ENCODE measurements at places on chromosomes 13 and 19. TPM values are rescaled to one million over a fixed set of nuclear protein-coding genes. Genes with fewer than 3 reads are reported as not detected.

GRCh38 chr13:51614350-51614786 is 30.1 kb downstream of the WDFY2 start:
- DNase-seq = peak; percentile 78
- H3K36me3 ChIP-seq = no peaks in the 10 kb centered on the region
- peak overlapping the region; percentile 74 for H3K4me3 ChIP-seq

- no peaks in the 10 kb centered on the region for H3K27me3 ChIP-seq
- peak overlapping the region; percentile 87 for H3K27ac ChIP-seq
- peak; percentile 55 for DNase-seq
- peak overlapping the region; percentile 70 for H3K4me3 ChIP-seq
- H3K4me1 ChIP-seq = peaks cover 67% of the 10 kb centered on the region
These were observed 6.4 kb downstream of the KLF16 start for GRCh38 chr19:1856698-1857603.

SIGLEC8 gene
- not detected for total RNA-seq

DNA sequence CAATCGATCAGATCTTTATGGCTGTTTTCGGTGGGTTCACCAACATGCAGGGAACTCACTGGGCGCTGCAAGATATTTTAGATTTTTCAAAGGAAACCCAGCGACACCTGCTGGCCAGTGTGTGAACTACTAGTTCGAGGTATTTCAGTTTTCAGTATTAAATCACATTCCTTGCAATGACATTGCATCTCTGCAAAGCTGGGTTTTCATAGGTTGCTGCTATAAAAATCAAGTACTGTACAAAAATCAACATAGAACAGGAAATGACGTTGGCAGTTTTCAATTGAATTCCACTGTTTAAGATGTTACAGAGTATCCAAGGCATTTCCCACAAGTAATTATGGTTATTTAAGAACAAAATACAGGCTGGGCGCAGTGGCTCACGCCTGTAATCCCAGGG is 17.6 kb downstream of the LIG1 start:
- DNase-seq = peak; percentile 79
- peaks cover 49% of the 10 kb centered on the region for H3K36me3 ChIP-seq
- no peak overlapping the region for H3K27ac ChIP-seq

GRCh38 chr19:5030136-5030820 is 61.4 kb downstream of the KDM4B start:
- no peak overlapping the region for H3K27ac ChIP-seq
- DNase-seq = no peak
- H3K4me1 ChIP-seq = peaks cover 2% of the 10 kb centered on the region

DNA sequence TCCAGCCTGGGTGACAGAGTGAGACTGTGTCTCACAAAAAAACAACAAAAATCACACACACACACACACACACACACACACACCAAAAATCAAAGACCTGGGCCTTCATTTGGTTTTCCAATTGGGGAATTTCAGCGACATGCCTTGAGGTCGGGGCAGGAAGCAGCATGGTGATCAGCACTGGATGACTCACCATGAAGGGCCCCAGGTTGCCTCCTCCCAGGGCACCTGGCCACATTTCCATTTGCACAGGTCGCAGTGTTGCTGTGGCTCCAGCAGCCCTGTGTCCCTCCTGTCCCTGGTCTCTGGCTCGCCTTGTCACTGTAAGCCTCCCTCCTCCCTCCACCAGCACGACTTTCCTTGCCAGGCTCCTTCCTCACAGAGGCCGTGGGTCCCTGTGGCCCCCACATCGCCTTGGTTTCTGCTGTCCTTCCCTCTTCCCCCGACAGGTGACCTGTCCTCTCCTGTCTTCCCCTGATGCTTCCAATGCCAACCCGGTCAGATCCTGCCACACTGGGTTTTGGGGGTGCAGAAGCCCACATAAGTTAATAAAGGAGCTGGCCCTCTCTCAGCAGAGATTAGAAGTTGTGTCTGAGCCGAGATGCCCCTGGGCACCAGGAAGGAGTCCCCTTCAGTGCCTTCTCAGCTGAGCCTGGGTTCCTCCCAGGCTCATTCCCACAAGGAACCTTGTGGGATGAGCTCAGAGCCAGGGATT is 66.7 kb downstream of the GPR12 start:
- H3K4me1 ChIP-seq = peaks cover 4% of the 10 kb centered on the region
- no peak for DNase-seq
- H3K36me3 ChIP-seq = no peaks in the 10 kb centered on the region
- H3K27me3 ChIP-seq = no peaks in the 10 kb centered on the region
- no peak overlapping the region for H3K27ac ChIP-seq

SYNGR4 gene
- total RNA-seq = 0.52 TPM

LYPD3 gene
- total RNA-seq = 1.6 TPM

DNA sequence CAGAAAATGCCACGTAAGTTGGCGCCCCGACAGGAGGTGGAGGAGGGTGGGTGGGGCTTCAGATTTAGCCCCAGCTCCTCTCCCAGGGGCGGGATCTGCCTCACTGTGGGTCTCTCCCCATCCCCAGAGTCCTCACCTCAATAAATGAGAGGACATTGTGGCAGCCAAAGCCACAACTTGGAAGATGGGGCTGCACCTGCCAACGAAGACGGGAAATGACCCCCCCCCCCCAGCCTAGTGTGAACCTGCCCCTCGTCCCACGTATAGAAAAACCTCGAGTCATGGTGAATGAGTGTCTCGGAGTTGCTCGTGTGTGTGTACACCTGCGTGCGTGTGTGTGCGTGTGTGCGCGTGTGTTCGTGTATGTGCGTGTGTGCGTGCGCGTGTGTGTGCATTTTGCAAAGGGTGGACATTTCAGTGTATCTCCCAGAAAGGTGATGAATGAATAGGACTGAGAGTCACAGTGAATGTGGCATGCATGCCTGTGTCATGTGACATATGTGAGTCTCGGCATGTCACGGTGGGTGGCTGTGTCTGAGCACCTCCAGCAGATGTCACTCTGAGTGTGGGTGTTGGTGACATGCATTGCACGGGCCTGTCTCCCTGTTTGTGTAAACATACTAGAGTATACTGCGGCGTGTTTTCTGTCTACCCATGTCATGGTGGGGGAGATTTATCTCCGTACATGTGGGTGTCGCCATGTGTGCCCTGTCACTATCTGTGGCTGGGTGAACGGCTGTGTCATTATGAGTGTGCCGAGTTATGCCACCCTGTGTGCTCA is 1.5 kb upstream of the TRAPPC5 start:
- peak; percentile 83 for DNase-seq
- H3K27ac ChIP-seq = peak overlapping the region; percentile 63
- peaks cover 10% of the 10 kb centered on the region for H3K36me3 ChIP-seq
- H3K27me3 ChIP-seq = peaks cover 18% of the 10 kb centered on the region
- peaks cover 52% of the 10 kb centered on the region for H3K4me1 ChIP-seq

- H3K4me1 ChIP-seq = no peaks in the 10 kb centered on the region
- DNase-seq = no peak
- no peak overlapping the region for H3K4me3 ChIP-seq
- H3K27ac ChIP-seq = no peak overlapping the region
- H3K27me3 ChIP-seq = no peaks in the 10 kb centered on the region
- H3K36me3 ChIP-seq = no peaks in the 10 kb centered on the region
These were observed 461.7 kb downstream of the KLF12 start for GRCh38 chr13:73672492-73672891.

ARRDC2 gene
- total RNA-seq = 17.7 TPM

SYNE4 gene
- total RNA-seq = 2.1 TPM

GRCh38 chr13:43132911-43133310 is 109.5 kb downstream of the DNAJC15 start:
- no peak for DNase-seq
- no peak overlapping the region for H3K4me3 ChIP-seq
- H3K4me1 ChIP-seq = peaks cover 6% of the 10 kb centered on the region
- no peaks in the 10 kb centered on the region for H3K27me3 ChIP-seq
- H3K36me3 ChIP-seq = no peaks in the 10 kb centered on the region
- H3K27ac ChIP-seq = no peak overlapping the region

DNA sequence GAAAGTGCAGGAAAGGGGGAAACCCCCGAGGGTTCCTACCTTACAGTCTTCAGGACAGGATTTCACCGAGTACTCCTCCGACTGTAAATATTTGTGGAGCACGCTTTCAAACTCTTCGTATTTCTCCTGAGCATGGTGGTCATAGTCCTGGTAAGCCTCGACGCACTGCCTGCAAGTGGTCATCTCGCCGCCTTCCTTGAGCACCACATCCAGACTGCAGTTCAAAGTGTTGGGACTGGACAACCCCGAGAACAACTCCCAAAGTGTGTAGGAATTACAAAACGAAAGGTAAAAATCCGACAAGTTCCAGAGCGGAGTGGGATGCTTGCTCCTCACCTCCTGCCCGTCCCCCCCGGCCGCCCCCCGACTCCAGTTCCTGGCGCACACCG is 349.7 kb downstream of the LIG4 start:
- peaks cover 49% of the 10 kb centered on the region for H3K27me3 ChIP-seq
- no peak for DNase-seq
- peak overlapping the region; percentile 21 for H3K4me3 ChIP-seq
- H3K36me3 ChIP-seq = peaks cover 3% of the 10 kb centered on the region
- H3K4me1 ChIP-seq = peaks cover 14% of the 10 kb centered on the region

DNA sequence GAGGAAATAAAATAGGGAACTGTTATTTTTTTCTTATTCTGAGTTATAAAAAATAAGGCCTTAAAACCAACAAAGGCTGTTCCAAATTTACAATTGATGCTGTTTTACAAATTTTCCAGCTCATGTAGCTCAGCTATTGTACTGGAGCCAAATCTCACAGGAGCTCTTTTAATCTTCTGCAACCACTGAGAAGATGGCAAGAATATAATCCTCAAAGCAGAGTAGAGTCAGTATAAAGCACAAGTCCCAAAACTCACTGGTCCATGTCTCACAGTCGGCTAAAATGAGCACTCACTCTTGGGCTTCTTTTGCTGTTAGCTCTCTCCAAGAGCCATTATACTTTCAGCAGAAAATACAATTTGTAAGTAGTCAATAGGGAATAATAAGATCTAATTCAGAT is 1074.4 kb upstream of the PRR20A start:
- H3K27me3 ChIP-seq = no peaks in the 10 kb centered on the region
- no peaks in the 10 kb centered on the region for H3K36me3 ChIP-seq
- no peak for DNase-seq
- no peak overlapping the region for H3K4me3 ChIP-seq
- H3K27ac ChIP-seq = no peak overlapping the region

Data from activated naive CD4-positive, alpha-beta T cell treated with anti-CD3 and anti-CD28 coated beads for 36 hours (primary cell).